Stimulated activated CD4-positive, alpha-beta T cell treated with anti-CD3 and anti-CD28 coated beads, Interleukin-1b, Interleukin-23, amount 100 ng/mL, for 48 hours (primary cell): ENCODE measurements at places on chromosomes 1 and 21.

DNA sequence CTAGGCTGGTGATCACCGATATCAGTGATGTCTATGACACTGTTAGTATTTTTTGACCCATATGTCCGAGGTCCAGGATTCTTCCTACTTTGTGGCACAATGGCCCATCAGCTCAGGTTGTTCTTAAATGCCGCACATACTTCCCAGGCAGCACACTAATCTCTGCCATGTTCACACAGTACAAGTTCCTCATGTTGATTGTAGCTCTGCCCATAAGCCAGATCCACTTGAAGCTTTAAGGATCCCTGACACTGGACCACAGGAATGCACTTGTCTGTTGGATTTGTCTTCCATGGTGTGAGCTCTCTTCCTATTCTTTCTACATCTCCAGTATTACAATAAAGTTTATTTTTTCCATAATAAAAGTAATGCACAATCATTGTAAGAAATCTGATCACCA, 69.5 kb downstream of the DDX20 start:
- DNase-seq: no peak

GRCh38 chr1:98677288-98677687, 15.8 kb downstream of the SNX7 start:
- DNase-seq: no peak

DNA sequence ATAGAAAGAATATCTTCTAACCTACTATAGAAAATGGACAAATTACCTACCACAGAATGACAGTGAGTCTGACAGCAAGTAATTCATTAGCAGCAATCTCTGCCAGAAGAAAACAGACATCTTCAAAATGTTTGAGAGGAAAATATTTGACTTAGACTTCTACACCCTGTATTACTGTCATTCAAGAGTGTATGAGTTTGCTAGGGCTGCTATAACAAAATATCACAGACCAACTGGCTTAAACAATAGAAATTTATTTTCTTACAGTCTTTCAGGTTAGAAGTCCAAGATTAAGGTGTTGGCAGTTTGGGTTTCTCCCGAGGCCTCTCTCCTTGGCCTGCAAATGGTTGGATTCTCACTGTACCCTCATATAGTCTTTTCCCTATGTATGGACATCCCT, 52.9 kb upstream of the FGGY start:
- no peak for DNase-seq

DNA sequence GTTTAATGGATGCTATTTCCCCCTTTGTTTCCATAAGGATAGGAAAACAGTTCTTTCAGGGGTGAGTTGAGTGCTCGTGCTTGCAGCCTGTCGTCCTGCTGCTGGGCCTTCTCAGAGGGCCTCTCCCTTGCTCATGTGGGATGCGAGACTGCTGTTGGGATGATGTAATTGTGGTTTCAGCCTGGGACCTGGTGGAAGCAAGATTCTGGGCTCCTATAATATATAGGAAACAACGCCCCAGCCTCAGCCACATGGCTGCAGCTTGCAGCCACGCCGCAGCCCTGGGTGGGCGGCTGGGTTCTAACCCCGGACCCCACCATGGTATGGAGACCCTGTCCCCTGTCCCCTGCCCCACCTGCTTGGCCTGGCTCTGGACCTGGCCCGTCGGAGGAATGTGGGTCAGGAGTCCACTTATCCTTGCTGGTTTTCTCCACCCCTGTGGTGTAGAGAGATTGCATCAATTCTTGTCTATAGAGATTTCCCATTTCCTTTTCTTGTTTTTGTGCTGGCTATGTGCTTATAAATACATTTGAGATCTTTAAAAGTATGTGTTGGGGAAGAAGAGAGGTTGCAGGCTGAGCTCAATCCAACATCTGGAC, 357.8 kb downstream of the SIPA1L2 start:
- DNase-seq: no peak

- no peak for DNase-seq
These were observed 38.1 kb upstream of the NBL1 start for GRCh38 chr1:19605967-19606366.

GRCh38 chr1:64060611-64061302, 142.7 kb upstream of the UBE2U start:
- DNase-seq: no peak

DNA sequence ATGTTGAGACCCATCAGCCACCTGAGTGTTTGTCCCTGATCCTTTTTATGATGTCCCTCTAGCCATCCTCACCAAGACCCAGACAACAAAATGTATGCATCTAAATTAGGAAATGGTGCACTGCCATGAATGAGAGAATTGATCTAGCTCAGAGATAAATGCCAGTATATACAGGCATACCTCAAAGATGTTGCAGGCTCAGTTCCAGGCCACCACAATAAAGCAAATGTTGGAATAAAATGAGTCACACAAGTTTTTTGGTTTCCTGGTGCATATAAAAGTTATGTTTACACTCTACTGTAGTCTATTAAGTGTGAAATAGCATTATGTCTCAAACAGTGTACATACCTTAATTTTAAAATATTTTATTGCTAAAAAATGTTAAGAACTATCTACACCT, 63.9 kb downstream of the CHIA start:
- no peak for DNase-seq

DNA sequence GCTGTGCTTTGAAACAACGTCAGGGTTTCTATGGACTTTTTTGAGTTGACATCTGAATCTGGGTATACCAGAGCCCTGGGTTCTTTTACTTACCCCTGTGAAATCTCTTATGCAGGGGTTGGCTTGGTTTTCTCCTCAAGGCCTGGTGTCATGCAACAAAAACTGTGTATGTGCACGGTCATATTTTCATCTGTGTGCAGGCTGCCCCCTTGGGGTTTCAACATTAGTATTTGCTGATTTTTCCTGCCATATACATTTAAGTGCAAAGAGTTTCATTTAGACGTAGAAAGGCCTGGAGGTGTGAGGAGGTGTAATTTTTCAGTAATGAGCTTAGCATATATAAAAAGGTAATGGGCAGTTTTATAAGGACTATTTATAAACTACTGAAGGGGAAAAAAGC, 22.0 kb upstream of the ZBTB18 start:
- DNase-seq: no peak

DNA sequence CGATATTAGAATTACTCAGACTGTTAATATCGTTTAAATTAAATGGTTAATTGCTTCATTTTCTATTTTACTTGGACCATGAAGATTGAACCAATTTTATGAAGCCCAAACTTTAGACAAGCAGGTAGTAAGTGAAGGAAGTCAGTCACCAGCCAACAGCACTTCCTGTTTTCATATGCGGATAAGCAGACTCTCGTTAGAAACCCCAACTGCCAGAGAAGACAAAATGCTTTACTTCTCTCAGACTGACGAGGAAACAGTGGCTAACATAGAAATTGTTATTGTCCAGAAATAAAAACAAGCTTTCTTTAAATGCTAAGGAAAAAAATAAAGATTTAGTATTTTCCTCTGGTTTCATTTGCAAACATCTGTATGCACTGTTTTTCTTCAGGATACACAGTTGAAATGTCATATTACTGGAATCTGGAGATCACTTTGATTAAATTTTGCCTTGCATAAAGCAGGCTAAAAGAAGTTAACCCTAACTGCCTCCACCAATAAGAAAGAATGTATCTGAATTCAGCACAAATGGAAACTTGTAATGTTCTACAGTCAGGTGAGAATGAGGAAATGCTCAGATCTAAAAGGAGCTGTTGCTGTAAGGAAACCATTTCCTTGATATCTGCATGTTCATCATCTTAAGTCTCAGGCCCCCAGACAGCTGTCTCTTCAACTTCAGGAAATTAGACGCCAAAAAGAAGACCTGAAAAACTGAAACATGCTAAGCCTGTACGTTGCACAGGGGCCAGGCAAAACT, 129.8 kb upstream of the SAMSN1 start:
- no peak for DNase-seq

- DNase-seq: no peak
These were observed 19.9 kb downstream of the AGPAT3 start for GRCh38 chr21:43884861-43885417.

DNA sequence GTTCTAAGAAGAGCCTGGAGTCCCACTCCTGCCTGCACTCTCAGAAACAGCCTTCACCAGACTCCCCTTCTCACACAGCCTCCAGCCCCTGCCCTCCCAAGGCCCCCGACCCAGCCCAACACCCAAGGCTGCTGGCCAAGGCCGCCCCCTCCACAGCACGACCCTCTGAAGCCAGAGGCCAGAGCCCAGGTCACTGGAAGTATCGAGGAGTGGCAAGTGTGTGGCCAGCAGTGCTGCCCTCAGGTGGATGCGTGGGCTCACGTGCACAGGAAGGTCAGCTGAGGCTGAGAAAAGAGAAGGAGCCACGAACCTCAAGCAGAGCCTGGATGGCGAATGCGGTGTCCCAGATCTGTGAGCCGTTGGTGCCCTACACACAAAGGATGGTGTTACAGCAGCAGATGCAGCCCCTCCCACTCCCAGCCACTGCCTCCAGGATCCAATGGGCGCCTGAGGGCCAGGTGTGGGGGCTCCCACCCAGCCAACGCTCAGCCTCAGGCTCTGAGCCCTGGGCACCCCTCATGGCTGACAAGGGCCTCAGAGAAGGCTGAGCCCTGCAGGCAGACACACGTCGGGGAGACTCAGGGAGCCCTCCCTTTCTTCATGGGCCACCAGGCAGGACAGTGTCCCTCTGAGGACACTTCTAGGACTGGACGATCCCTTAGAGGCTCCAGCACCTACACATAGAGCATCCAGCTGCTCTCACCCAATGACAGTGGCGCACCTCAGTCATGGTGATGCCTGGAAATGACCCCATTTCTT, 18.0 kb downstream of the LSS start:
- no peak for DNase-seq

GRCh38 chr21:26769613-26770188, 75.5 kb downstream of the ADAMTS1 start:
- no peak for DNase-seq

GRCh38 chr1:230515451-230516145, 89.5 kb upstream of the PGBD5 start:
- no peak for DNase-seq

- DNase-seq: peak; percentile 16
These were observed 41.8 kb downstream of the GATAD2B start for GRCh38 chr1:153880962-153881361.

- DNase-seq: no peak
These were observed 159.5 kb upstream of the KCTD3 start for GRCh38 chr1:215407575-215407974.

GRCh38 chr1:221045151-221045550, 165.9 kb downstream of the HLX start:
- no peak for DNase-seq

DNA sequence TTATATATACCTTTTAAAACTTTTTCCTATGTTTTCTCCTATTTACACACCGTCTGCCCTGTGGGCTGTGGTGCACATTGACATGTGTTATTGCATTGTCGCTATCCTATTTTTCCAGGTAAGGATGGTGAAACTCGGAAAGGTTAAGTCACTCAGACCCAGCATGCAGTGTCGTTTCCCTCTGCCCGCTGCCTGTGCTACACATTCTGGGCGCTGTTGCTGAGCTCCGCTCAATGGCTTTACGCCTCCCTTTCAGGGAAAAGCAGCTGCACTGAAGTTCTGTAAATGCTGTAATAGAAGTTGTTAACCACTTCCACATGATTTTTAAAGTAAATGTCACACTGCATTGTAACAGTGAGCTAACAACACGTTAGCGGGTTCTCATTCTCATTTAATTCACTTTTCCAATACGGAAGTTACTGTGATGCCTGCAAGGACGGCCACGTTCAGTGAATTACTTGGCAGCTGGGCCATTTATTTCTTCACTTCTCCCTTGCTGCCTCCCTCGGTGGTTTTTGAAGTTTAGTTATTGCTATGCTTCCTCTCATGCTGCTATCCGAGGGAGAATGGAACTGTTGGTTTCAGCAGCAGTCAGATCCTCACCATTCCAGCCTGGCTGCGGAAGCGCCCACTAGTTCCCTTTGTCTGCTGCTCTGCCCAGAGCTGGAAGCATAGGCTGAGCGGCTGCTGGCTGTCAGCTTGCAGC, 288.7 kb downstream of the SPATA17 start:
- DNase-seq: no peak

GRCh38 chr21:35198982-35199732, 150.1 kb upstream of the RUNX1 start:
- no peak for DNase-seq

- no peak for DNase-seq
These were observed 25.2 kb downstream of the RCAN1 start for GRCh38 chr21:34589511-34590282.
